ENCODE measurements at places on chromosomes 1 and 21.
A peak's percentile ranks its signal among the peaks of the same experiment; 100 is the strongest.

DNA sequence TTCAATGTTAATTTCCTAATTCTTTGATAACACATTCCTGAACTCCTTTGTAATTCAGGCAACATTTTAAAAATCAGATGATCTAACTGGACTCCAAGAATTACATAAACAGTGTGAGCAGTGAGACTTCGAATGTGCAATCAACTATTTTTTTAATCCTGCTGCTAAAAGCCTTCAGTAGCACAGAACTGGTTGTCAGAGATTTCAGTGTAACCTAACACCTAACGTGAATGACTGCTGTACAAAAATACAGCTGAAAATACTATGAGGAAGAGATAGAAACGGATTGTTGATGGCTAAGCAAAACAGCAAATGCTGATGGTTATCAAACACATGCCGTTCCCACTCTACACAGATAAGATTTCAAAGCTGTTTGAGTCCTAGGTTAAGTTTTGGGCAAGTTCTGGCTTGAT lies 46.1 kb downstream of the APP start:
- DNase-seq = no peak

DNA sequence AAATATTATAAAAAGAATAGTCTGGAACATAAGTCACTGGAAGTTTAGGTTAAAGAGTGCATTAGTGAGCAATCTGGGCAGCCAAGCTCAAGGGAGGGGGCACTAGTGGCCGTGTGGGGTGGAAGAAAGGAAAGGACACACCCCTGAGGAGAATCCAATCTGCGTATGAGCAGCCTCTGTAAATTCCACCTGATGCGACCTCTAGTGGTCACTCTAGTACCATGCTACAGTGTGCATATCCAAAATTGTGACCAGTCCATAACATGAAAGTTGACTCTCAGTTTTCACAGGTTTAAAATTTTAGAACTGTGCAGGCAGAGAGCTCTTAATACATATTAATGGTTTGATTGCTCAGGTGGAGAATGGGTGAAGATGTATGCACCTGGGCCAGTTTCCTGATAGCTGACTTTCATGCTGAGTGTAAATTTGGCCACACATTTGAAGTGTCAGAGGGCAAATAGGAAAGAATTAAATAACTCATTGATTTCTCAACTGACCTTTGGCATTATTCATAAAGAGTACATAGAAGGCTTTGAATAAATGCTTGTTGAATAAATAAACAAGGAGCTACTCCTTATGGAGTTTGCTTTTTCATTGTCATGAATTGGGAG lies 105.9 kb upstream of the C21orf91 start:
- DNase-seq = peak; percentile 48

- DNase-seq = no peak
Observed at GRCh38 chr1:98754176-98754575, 92.7 kb downstream of the SNX7 start.

DNA sequence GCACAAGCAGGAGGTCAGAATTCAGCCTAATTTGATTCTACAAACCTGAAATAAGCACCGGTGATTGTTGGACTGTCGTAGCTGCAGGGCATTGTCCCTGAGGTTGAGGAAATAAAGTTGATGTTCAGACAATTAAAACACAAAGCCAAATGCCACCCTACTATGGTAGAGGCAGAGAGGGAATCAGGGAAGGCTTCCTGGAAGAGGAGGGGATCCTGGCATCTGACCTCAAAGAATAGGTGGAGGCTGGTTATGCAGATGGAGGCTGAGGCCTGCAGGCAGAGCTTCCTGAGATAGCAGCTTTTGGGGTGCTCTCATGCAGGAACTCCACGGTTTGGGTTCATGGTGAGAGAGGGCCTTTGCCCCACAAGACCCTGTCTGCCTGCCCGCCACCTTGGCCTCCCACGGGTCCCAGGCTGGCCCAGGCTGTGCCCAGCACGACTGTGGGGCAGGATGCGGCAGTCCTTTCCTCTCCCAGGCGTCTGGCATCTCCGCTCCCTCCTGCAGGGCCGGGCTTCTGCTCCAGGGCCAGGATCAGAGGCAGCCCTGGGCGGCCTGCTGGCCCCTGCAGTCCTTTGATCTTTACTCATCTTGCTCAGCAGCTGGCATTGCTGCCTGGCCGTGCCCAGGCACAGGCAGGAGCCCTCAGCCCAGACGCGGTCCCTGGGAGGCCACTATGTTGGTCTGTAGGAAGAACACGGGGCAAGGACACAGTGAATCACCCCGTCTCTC lies 134.1 kb upstream of the VAMP3 start:
- DNase-seq = no peak

GRCh38 chr1:162736633-162737067 lies 53.9 kb upstream of the HSD17B7 start:
- DNase-seq = no peak

DNA sequence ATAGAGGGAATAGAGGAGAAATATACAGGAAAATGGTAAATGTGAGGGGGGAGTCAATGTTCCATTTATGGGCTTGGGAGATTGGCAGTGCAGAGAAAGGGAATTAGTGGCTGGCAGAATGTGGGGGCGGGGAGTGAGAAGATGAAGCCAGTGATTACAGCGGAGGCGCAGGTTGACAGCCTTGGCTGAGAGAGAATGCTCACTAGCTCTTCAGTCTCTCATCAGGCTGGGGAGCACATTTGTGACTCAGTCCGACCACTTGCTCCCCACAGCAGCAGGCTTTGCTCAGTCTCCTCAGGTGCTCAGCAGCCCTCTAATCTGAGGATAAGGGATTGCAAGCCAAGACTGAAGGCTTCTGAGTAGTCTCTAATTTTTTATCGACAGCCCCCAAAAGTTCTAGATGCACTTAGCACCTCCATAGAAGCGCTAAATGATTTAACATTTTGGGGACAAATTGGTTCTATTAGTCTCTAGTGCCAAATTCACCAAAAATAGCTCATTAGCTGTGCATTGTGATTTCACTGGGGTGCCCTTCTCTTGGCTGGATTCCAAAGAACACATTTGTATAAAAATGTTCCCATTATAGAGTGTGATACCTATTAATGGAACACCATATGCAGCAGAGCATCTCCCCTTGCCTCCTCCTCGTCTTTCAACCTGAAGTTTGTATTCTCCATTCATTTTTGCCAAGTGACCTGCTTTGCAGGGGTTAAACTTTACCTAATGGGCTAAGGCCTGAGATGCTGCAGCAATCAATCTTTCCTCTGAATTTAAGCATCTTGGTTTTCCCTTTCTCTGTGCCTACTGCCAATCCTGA lies 191.8 kb downstream of the ZNF326 start:
- DNase-seq = no peak

GRCh38 chr1:236120721-236121153 lies 21.6 kb upstream of the GPR137B start:
- DNase-seq = no peak

Data from stimulated activated CD4-positive, alpha-beta T cell treated with anti-CD3 and anti-CD28 coated beads, Interleukin-1b, Interleukin-23, amount 100 ng/mL, for 4 hours (primary cell).